Activated naive CD8-positive, alpha-beta T cell treated with anti-CD3 and anti-CD28 coated beads, Interleukin-2, amount 50 U/mL, for 24 hours (primary cell): ENCODE measurements at places on chromosomes 6 and 20.
A peak's percentile ranks its signal among the peaks of the same experiment; 100 is the strongest.

- DNase-seq, result no peak
Measured at GRCh38 chr6:33763483-33763882, 16.8 kb upstream of the IP6K3 start.

DNA sequence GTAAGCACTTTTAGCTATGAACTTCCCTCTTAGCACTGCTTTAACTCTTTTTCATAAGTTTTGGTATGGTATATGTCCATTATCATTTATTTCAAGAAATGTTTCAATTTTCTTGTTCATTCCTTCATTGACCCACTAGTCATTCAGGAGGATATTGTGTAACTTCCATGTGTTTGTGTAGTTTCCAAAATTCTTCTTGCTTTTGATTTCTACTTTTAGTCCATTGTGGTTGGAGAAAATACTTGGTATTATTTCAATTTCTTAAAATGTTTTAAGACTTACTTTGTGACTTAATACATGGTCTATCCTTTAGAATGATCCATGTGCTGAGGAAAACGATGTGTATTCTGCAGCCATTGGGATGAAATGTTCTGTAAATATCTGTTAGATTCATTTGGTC is 176.5 kb downstream of the CENPW start:
- no peak for DNase-seq

DNA sequence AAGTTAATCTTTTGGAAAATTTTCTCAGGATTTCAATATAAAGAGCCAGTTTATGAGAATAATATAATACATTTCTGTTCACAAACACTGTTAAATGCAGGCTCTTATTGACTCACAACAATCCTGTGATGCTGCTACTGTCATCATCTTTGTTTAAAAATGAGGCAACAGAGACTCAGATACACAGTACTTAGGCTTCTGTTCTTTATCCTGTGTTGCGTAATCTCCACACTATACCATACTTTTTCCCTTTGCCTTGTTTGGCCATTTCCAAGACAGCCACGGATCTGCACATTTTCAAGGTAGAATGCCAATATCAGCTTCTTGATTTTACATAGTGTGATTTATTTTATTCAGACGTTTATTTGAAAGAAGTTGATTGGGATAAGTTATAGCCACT is 699.0 kb upstream of the CITED2 start:
- no peak for DNase-seq

DNA sequence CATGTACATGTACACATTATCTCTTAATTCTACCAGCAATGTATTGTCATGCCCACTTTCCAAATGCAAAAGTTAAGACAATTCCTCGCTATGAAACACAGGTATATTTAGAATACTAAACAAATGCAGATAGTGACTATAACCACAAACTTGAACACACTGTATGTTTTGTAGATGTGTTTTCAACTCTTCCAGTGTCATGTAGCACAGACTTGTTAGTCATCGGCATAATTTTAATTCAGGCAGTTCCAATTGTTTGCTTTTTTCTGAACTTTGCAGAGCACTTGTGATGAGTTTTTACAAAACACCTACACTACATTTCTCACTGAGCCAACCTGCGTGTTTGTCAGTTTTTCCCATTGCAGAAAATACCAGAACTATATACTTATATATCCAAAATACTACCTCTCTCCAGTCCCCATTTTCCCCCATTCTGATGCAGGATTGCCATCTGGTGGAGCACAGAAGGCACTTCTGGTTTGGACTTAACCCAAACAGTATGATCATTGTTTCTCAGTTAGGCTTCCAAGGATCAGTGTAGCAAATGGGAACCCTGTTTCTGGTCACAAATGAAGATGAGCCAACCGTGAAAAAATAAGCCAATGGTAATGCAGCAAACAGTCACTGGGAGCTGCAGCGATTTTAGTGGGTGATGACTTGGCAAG is 143.4 kb downstream of the ADGRB3 start:
- no peak for DNase-seq

GRCh38 chr6:167711211-167711610 is 115.5 kb upstream of the AFDN start:
- no peak for DNase-seq

DNA sequence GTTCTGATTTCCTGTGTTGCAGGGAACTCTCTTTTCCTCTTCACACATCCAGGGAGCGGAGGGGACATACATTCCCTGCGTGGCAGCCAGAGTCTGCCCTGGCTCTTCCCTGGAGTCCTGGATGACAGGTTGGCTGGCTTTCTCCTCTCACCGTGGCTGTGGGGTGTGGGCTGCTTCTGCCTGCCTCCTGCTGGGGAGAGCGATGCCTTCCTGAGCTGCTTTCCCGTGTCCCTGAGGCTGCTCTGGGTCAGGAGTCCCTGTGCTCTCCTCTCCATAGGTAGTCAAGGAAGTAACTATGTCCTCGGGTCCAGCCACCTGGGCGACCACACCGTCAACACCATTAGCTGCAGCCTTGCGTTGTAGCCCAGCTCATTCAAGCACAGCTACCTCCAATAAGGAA is 451.7 kb downstream of the QKI start:
- no peak for DNase-seq

GRCh38 chr6:80454197-80454596 is 347.7 kb downstream of the BCKDHB start:
- peak; percentile 2 for DNase-seq

DNA sequence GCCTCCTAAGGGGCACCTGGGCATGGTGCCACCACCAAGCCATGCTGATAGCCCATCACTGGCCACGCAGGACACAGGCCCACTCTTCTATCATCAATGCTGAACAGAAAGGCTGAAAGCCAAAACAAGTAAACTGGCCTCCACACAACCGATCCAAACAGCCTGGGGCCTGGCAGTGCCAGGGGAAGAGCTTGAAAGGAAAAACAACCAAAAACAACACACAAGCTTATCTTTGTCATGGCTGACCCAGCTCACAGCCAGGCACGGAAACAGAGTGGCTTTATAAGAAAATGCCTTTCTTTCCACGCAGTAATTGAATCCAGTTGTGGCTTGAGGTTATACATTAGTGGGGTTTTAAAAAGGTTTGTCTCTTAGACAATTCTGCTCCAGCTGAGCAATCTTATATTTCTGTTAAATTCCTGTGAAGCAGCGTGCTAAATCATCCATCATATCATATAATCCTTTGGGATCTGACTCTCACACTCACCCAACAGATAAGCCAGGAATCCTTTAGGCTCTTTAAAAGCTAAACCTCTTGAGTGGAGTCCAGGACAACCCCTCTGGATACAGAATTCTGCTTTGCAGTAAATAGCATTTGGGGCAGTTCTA is 65.4 kb upstream of the SLC22A16 start:
- no peak for DNase-seq

DNA sequence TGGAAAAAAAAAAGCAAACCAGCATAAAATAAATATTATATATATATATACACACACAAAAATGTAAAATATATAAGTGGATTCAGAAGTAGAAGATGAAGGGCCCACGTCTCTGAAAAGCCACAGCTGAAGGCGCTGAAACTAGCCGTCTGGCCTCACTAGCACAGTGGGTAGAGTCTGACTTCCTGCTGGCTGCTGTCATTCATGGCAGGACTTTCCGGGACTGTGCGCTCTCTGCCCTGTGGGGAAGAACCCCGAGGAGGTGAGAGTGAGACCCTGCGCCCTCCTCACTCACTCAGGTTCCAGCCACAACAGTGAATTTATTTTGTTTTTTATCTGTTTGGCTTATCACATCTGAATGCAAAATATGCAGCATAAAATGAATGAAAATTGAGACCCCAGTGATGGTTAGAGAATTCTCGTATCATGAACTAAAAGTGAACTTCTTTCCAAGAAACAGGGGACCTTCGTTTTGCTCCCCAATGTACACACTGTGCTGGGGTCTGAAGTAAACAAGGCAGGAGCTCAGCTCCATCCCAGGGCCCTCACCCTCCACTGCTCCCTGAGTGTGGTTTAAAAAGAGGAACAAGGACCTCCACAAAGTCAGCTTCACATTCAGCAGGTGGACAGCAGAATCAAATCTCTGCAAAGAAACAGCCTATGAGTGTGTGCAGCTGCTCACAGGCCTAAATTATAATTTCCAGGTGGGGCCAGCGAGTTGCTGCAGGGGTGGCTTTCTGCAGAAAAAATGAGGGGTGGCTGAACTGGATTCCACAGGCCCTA is 1.3 kb upstream of the RAMACL start:
- DNase-seq, result peak; percentile 12

- DNase-seq, result peak; percentile 29
Measured at GRCh38 chr20:57514273-57514751, 10.6 kb downstream of the CTCFL start.

- no peak for DNase-seq
Measured at GRCh38 chr6:28757429-28758045, 166.2 kb downstream of the TRIM27 start.

GRCh38 chr6:147222160-147222838 is 18.1 kb downstream of the STXBP5 start:
- DNase-seq, result no peak

GRCh38 chr20:57245997-57246396 is 20.4 kb downstream of the BMP7 start:
- no peak for DNase-seq

DNA sequence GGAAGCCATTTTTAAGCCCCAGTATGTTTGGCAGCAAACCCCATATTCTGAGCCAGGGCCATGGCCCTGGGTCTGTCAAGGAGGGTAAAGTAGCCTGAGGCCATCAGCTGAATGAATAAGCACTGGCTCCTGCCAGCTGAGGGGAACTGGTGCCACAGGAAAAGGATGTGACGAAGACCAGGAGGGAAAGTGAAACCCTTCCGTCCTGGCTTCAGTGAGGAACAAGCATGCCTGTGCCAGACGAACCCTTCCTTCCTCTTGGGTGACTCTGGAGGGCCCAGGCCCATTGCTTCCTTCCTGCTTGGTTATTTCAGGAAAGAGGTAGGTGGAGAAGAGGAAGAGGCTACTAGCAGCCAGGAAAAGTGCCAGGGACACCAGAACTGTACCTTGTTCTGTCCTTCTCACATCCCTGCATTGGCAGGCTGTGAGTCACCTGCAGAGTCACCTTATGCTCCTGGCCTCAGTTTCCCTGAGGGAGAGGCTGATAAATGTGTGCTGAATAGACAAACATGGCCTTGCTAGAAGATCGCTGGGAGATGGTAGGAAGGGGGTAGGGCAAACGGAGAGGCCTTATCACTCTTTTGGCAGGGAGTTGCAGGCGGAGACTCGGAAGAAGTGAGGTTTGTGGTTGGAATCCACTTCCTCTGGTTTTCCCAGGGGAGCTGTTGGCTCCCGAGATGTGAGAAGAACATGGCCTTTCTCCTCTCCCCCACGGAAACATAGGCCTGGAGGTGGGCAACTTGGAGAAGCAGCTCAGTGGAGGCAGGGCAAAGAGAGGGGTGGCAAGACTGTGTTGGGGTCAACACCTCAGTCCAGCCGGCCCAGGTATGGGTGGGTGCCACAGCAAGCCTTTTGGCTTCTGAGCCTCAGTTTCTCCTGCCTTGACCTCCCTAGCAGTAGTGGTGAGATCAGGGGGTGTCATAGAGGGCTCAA is 37.4 kb downstream of the COX4I2 start:
- peak; percentile 62 for DNase-seq

GRCh38 chr6:106128981-106129781 is 43.0 kb downstream of the PRDM1 start:
- DNase-seq, result no peak

DNA sequence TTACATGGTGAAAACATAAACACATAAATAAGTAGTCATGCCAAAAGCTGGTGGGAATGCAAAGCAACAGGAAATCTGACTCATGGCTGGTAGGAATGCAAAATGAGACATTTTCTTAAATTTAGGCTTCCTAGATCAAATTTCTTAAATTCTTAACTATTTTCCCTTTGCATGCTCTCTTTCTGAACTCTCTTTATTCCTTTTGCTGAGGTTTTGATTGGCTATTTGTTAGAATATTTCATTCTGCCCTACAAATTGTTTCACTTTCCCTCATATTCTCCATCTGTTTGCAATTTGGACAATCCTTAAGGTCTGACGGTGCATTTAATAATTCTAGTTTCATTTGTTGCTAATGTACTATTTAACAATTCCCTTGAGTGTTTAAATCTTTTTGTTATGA is 437.5 kb upstream of the RGS17 start:
- DNase-seq, result no peak

GRCh38 chr20:21397341-21398108 is at the start of gene NKX2-4:
TSS of gene NKX2-4 (minus strand) at chr20:21397526. CDS start at chr20:21397399, 127 bp downstream.
- DNase-seq, result no peak

DNA sequence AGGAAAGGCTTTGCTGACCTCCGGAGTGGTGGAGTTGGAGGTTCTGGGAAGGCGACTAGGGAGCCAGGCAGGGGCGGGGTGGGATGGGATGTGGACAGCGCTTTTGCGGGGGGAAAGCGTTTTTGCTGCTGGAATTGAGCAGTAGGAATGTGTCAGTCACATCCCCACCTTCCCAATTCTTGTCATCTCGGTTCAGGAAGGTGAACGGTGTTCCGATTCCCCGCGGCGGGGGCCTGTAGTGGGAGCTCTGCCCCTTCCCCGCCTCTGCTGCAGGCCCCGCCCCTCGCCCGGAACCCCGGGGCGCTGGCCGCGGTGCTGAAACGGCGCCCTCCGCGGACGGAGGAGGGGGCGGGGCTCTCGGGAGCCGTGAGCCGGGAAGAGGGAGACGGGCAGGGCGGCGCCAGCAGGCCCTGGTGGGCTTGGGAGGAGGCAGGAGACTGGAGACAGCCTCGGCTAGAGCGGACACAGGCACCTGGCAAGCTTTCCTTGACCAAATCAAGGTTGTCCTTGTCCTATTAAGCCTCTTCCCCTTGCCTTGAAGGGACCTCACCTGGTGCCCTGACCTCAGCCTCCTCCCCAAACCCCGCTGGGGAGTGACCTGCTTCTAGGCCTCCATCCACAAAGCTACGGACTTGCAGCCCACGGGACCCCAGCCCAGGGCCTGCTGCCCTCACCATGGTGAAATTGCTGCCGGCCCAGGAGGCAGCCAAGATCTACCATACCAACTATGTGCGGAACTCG is at the start of gene LHFPL5:
LHFPL5 (plus strand) TSS at position 357 of the 741 bp plus-strand sequence; CDS start at position 676, 319 bp downstream.
- DNase-seq, result peak; percentile 66

GRCh38 chr6:137870744-137871247 is 3.7 kb downstream of the TNFAIP3 start:
- DNase-seq, result no peak

DNA sequence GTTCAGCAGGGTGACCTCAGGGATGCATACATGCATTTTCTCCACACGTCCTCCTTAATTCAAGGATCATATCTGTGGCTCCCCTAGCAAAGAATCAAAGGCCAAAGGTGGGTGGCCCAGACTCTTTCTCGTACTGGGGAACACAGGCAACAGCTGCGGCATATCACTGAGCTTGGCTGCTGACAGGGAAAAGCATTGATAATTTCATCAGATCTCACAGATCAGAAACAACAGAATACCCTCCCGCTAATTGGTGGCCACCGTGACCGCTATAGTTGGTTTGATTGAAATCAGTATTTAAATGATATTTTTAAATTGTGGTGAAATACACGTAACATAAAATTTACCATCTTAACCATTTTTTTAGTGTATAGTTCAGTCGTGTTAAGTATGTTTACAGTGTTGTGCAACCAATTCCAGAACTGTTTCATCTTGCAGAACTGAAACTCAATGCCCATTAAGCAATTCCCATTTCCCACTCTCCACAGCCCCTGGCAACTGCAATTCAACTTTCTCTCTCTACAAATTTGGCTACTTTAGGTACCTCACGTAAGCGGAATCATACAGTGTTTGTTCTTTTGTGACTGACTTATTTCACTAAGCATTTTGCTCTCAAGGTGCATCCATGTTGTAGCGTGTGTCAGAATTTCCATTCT is 74.7 kb upstream of the TMEM170B start:
- no peak for DNase-seq
